Cardiac septum (tissue), 1 donor: ENCODE measurements at places on chromosomes 1 and 21.

DNA sequence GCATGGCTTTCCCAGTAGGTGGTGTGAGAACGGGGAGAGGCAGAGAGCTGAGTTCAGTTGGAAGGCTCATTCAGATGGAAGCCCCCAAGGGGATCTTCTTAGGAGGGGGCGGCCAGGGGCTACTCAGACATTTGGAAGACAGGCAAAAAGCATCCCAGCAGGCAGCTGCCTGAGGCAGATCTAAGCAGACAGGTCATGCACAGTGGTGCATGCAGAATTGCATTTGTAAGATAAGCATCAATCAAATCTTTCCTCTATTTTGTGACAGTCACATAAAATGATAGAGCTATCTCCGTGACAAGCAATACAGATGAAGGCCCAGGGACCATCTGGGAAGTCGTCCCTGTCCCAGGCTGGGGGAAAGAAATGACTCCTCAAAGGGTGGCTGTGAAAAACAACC is 3.8 kb downstream of the RAB3B start:
- DNase-seq = no peak

- DNase-seq = no peak
Observed at GRCh38 chr1:171794085-171794484, 12.6 kb downstream of the METTL13 start.

DNA sequence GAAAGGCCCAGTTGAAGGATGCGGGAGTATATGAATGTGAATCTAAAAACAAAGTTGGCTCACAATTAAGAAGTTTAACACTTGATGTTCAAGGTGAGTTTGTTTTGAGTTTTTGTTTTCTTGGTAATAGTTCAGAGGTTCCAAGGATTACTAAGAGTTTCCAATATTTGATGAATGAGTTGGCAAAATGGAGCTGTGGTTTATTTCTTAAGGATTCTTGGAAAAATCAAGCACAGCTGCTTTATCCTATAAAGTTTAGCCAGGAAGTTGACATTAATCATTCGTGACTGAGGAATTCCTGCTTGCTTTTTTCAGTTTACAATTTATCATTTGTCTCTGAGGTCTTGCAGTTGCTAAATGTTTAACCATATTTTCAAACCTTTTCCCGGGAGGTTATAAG is 15.1 kb downstream of the VCAM1 start:
- DNase-seq = no peak

GRCh38 chr1:115501476-115501875 is 140.3 kb upstream of the VANGL1 start:
- no peak for DNase-seq

DNA sequence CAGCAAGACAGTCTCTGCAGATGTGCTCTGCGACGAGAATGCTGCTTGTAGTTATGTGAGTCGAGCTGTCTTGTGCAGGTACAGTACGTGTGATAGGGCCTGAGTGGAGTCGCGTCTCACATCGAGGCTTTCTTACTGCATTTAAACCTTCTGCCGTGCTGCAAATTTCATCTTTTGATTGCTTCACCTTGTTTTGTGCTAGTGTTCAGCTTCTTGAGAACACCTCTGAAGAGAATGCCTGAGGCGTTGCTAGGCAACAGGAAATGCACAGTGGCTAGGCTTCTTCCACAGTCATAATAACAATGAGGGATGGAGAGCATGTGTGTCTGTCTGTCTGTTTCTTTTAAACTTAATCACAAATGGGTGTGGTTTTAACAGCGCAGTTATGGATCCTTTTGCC is 52.9 kb downstream of the MRPS6 start:
- no peak for DNase-seq

DNA sequence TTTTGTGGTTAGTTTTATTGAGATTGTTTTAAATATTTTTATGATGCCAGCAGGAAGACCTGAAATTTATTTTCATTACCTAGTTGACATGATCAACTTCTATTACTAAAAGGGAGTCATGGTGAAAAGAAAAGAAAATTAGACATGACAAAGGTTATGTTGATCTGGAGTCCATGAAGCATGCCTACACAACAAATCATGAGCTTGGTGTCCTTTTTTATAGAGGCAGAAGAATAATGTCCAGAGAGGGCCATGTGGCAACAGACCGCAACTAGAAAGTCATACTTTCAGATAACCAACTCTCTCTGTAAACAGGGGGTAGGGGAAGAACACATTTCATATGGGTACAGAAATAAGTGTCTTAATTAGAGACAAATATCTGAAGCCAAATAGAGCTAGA is 175.5 kb upstream of the HOOK1 start:
- DNase-seq = no peak
